ENCODE measurements at places on chromosomes 16 and 17.

GRCh38 chr16:74997042-74997491 is 1.8 kb upstream of the ZNRF1 start:
- DNase-seq, result no peak

GRCh38 chr16:75252946-75253911 is 1.8 kb upstream of the BCAR1 start:
- DNase-seq, result no peak

DNA sequence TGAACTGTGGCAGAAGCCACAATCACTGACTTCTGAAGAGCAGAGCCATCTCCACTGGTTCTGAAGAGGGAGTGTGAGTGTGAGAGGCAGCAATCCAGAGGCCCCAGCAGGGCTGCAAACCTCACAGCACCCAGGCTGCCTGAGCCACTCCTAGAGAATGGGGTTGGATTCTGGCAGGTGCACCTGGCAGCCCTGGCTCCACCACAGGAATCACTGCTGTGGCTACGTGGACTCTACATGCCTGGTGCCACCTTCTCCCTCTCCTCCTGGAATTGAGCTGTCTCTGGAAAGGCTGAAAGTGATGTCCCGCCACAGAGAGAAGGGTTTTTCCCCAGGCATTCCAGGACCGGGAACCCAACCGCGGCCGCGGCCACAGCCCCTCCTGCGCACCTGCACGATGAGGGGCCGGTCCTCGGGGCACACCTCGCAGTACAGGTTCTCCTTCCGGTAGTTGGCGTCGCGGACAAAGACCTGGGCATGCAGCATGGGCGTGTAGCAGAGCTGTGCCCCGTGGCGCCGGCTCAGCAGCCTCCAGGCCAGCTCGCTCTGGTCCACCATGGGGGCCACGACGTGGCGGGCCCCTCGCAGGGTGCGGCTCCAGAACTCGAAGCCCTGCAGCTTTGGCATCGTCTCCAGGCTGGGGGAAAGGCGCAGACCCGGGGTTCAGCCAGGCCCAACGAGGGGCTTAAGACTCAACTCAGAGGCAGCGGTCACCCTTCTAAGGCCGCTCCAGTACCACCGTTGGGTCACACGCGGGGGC is 991 bp downstream of the DUS1L start:
- no peak for DNase-seq

DNA sequence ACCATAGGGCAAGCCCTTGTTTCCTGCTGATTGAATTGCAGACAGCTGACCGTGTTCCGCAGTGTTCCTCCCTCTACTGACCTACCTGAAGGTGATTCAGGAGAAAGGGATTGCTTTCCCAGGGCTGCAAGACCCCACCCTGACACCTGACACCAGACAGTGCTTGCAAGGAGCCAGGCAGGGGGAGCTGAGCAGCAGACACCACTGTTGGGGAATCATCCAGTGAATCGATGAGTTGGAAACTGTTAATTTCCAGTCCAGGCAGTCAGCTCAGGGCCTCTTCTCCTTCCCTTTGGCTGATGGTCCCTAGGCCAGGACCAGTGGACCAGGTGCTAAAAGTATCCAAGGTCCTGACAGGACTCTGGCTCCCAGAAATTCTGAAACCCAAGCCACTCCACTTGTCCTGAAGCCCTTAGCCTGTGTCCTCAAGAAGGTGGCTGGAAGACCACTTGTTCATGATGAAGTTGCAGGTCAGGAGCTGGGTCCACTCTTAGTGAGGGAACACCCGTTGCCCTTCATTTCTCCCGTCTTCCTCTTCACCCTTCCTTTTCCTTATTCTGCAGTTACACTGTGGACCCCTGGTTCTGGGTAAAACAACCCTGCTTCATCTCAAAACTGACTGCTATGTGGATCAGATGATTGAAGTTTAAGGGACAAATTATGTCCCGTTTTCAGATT is 9.5 kb upstream of the UNK start:
- DNase-seq, result no peak

GRCh38 chr16:50837324-50837723 is 95.4 kb downstream of the CYLD start:
- DNase-seq, result no peak

DNA sequence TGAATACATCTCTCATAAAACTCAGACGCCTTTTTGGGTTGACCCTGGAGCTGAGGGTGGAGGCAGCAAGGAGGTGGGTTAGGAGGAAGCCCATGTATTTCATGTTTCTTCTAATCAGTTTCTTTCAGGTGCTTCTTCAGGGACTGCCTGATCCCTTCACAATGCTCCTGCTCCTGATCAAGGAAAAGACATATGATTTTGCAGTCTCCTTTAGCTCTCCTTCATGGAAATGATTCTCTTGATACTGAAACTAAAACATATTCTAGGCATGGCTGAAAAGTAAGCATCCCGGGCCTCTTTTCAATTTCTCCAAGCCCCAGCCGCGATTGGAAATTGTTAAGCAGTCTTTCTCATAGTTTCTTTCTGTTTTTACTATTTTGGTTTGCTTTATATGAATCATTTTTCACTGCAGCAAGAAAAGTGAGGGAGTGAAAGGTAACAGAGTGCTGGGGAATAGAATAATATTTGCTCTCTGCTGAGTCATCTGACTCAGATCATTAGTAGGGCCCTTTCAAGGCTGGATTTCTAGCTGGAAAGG is 730.7 kb downstream of the CDH11 start:
- DNase-seq, result no peak

DNA sequence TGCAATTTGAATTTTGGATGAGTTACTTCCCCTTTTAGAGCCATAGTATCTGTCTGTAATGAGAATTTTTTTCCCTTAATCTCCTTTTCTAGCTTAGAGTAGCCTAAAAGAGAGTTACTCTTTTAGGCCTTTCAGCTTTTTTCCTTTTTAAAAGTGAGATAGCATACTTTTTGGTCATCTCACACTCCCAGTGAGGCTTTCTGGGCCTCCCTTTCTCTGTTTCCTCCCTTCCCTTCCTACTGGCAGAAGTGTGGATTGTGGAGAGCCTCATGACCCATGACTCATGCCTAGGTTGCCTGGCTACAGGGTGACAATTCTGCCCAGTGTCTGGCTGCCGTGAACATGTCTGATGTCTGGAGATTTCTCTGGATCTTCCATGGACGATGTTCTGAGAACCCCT is 15.2 kb downstream of the KRT23 start:
- no peak for DNase-seq

DNA sequence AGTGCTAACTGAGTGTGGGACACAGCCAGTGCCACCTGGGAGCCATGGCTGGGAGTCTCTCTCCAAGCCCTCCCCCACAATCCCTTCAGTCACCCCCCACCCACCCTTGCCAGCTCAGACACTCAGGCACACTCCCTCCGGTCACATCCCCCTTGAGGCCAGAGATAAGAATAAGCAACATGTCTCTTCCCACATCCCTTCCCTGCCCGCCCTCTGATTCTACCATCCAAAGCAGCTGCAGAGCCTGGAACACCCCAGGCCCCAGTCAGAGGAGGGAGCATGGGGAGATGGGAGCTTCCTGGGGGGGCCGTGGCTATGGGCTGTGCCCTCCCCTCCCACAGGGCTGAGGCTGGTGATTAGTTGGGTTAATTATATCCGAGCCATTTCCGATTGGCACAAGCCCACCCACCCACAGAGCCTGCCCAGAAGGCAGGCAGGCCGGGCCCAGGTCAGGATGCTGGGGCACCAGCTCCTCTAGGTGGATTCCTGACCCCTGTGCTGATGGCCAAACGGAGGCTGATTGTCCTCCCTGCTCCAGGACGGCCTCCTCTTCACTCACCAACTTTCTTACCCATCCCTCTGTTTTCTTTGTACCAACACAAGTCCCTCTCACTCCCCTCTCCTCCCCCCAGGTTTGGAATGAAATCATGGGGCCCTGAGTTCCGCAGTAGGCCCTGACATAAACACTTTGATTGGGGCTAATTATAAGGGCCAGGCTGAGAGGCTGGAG is 28.6 kb upstream of the MEIOC start:
- DNase-seq, result no peak

DNA sequence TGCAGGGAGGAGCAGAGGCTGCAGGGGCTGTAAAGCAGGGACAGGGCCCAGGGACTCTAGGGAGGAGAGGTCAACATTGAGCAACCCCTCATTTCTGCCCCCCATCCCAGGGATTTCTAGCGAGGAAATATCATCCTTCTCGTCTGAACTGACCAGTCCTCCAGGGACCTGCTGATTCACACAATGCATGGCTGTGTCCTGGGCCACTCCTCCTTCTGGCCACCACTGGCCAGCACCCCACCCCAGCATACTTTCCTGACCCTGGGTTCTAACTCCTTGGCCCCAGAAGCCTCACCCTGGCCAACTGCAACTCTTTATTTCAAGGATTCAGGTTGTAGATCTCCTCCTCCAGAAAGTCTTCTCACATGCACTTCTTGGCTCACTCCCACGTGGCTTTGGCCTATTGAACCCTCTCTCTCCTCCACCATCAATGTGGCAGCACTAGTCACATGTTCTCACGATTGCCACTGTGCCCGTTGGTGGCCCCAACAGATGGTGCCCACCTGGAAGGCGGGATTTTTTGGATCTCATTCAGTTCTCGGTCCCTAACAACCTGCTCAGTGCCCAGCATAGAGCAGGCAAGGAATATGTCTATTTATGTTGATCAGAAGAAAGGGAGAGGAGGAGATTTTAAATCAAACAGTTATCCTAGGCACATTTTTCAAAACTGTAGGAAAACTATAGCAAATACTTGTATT is 41.5 kb downstream of the CUEDC1 start:
- DNase-seq, result no peak

DNA sequence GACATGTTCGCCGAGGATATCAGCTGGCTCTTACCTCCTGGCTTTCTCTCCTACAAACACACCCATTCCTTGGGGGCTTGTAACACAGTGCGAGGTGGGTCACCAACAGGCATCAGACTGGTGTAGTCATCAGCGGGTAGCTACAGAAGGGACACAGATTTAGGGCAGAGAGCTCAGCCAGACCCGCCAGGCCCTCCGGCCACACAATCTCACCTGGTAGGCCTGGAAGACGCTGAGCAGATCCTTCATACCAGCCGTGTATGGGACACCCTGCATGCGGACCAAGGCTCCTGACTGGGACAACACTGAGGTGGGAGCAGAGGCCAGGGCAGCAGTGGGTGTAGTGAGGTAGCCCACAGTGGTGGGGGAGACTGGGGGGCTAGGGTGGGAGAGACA is 5.8 kb downstream of the ESRP2 start:
- DNase-seq, result no peak

DNA sequence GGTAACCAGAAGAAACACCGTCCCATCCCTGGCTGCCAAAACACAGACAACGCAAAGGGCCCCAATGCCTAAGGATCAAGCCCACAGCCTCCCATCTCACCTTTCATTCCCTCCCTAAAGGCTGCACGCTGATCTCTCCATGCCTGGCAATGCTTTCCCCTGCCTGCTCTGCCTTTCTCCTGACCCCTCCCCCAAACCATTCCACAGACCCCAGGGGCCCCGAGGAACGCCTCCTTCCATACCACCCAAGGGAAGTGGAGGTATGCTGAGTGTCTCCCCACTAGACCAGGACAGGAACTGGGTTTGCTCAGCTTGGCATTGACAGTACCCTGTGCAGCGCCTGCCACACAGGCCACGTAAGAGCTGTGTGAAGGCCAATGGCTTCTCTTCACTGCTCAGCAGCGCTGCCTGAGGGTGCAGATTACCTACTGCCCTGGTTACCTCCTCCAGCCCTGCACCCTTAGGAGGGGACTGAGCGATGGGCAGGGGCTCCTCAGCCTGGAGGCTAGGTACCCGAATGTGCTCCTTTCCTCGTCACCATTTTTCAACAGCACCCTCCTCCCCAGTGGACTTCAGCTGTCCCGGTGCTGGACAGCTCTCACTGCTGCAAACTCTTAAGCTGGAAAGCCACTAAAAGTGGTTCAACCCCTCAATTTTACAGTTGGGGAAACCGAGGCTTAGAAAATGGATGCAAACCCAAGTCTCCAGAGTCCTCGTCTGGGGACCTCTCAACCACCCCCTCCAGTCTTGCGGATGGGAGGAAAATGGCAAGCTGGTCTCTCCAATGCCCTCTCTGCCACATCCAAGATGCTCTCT is 45.0 kb downstream of the SRCIN1 start:
- DNase-seq, result no peak

DNA sequence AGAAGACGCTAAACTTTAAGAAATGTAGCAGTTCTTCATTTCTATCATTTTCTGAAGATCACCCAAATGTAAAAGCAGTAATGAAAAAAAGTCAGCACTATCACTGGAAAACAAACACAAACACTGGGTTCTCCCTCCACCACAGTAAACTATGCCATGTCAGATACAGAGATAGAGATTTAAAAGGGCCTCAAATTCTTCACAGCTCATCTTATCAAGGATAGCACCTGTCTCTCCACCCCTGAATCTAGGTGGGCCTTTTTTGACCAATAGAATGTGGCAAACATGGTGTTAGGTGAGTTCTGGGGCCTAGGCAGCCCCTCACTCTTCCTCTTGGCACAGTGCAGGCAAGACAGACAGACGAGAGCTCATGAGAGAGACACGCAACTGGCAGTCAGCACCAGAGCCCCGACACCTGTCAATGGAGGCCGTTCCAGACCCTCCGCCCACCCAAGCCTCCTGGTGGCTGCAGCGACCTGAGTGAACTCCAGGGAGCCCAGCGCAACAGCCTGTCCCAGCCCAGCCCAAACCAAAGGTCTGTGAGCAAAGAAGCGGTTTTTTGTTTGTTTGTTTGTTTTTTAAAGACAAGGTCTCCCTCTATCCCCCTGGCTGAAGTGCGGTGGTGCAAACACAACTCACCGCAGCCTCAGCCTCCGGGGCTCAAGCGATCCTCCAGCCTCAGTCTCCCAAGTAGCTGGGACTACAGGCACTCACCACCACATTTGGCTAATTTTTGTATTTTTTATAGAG is 79.8 kb downstream of the TBC1D16 start:
- no peak for DNase-seq

DNA sequence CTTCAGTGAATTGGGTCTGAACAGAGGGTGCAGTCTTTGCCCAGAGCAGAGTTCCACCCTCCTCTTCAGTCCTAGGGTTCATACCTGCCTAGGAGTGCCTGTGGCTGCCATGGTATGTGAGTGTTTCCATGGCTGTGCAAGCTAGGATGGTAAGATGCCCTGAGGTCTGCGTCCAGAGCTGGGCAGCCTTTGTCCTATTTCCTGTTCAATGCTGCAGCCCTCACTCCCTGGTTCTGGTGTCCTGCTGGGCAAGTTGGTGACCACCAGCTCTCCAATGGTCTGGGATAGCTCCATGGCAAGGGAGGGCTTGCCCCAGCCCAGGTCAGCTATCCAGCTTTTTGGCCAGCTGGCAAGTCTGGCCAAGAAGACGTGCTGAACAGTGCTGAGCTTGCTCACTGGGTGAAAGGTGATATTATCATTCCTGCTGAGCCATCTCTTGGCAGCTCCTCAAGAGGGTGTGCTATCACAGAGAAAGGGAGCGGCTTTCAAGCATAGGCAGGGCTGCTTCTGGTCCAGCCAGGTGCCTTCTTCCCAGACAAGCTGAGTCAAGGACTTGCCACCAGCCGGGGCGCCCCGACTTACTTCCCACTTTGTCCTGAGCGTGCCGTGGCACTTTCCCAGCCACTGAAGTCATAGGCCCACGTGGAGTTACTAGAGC is 13.0 kb upstream of the NFATC3 start:
- no peak for DNase-seq

- DNase-seq, result no peak
These were observed 33.7 kb downstream of the NLK start for GRCh38 chr17:28076144-28076543.

GRCh38 chr16:49625311-49626065 is 230.4 kb downstream of the ZNF423 start:
- DNase-seq, result no peak

GRCh38 chr16:75640598-75640997 is 6.9 kb downstream of the KARS1 start:
- no peak for DNase-seq
